Brain pericyte (primary cell): ENCODE measurements at places on chromosomes 16 and 17.
A peak's percentile ranks its signal among the peaks of the same experiment; 100 is the strongest.

DNA sequence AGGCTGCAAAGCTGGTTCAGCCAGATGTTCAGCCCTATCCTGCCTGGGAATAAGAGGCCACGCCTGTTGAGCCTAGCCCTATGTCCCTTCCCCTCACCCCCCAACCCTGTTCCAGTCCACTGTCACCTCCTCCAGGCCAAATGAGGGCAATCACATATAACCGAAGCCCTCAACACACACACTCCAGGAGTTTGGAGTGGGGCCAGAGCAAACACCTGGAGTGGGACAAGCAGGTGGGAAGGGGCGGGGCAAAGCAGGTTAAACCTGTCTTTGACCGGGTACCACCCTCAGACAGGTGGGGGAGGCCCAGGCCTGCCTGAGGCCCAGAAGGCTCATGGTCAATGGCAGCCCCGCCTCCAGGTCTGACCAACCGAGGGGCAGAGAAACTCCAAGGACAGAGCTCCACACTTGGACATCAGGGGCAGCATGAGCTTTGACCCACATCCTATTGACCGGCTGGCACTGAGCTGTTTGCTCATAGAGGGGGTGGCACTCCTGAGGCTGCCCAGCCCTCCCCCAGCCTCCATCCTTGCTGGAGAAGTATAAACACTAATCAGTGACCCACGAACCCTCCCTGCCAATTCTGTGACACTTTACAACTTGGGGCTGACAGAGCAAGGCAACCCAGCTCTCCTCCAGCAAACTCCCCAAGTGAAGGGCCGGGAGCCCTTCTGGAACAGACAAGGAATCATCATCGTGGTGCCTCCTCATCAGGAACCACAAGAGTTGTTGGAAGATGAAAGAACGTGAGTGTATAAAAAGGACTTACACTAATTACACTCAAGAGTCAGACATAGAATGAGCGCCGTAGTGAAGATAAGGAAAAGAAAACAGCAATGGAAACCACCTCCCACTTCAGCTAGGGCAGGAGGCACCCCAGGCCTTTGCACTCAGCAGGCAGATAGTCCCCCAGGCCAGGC, 1.5 kb downstream of the ESRP2 start:
- DNase-seq, result no peak

GRCh38 chr16:77850636-77851333, 62.4 kb downstream of the VAT1L start:
- no peak for DNase-seq

DNA sequence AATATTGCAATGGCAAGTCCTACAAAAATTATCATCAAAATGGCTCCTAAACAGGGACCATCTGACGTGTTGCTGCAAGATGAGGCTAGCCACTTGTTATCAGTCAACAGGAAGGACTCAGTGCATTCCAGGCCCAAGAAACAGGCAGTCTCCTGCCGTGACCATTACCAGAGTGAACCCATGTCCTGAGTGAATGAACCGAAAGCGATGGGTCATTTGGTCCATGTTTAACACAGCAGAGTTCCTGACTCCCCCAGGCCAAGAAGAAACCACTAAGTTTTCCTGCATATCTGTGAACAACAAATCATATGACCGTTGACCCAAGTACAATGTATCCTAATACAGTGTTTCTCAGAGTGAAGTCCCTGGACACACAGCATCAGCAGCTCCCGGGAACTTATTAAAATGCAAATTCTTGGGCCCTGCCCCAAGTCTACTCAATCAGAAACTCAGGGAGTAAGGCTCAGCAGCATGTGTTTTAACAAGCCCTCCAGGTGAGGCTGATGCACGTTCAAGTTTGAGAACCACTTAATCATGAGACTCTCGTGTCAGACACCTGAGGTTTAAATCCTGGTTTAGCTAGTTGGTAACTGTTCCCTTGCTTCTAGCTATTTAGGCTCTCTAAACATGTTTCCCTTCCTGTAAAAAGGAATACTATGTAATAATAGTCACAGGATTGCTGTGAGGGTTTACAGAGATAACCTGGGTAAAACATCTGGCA, 429.4 kb upstream of the MAF start:
- no peak for DNase-seq

DNA sequence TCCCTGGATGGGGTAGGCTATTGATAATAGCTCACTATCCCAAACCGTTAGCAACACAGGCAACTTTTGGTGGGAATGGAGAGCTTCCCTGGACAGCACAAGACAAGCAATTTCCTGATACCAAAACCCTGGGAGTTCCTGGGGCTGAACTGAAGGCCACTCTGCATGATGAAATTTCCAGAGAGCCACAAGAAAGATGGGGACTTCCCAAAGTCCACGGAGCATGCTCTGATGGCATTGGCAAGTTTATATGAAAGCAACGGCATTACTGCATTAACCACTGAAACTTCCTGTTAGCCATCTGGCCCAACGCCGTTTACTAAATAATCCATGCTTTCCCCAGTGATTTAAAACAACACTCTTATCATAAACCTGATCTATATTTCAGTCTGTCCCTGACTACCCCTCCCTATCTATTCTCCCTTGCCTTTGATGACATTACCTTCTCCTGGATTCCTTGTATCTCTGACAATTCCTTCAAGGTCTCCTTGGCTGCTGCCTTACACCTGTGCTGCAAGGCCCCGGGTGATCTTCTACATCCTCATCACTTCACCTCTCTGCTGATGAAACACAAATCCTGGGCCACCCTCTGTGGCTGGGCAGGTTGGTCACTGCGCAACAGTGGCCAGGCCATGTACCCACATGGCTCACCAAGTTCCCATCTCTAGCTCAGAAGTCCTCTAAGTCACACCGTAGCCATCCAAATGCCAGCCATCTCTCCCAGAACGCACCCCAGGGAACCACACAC, 108.5 kb upstream of the RCVRN start:
- no peak for DNase-seq

GRCh38 chr17:77322514-77323412, 182.0 kb downstream of the SEC14L1 start:
- DNase-seq, result peak; percentile 94

GRCh38 chr16:87531418-87531817, 38.6 kb upstream of the ZCCHC14 start:
- no peak for DNase-seq

GRCh38 chr17:6756425-6757031, 682 bp downstream of the XAF1 start:
- no peak for DNase-seq
